ENCODE measurements at places on chromosomes 13 and 19.

DNA sequence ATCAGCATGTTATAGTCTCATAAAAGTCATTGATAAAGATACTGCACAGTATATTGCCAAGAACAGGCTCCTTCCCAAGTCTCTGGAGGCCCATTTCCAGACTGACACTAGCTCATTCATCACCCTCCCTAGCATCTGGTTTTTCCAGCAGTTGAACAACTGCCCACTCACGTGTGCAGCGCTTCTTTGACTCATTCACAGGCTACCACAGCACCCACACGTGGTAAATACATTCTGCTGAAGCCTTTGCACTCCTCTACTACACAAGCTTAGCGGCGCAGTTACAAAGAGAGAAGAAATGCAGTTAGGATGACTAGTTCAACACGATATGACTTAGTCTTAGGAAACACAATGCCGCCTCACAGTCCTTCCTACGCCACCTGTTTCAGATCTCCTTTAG is 87.7 kb downstream of the DOCK9 start:
- DNase-seq, result no peak

GRCh38 chr19:48367855-48368254 is 3.7 kb downstream of the SYNGR4 start:
- no peak for DNase-seq

- no peak for DNase-seq
These were observed 112.6 kb downstream of the KCNRG start for GRCh38 chr13:50127726-50128291.

GRCh38 chr13:65260946-65261891 is 1968.9 kb downstream of the PCDH9 start:
- no peak for DNase-seq

DNA sequence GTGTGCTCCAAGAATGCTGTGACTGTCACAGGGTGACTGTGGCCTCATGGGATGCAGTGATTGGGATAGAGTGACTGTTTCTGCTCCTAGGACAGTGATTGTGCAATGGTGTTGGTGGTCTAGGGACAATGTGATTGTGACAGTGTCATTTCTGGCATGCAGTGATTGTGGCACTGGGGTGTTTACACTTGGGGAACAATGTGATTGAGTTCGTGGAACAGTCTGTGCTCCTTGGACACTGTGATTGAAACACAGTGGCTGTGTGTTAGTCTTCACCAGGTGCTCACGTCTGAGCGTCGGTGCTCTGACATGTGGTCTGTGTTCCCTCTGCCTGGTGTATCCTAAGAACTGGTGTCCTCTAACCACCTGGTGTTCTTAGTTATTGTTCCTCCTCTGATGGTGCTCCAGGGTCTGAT is 1.7 kb downstream of the PDE4A start:
- no peak for DNase-seq

- DNase-seq, result no peak
These were observed 32.2 kb downstream of the RFX2 start for GRCh38 chr19:6078068-6078467.

DNA sequence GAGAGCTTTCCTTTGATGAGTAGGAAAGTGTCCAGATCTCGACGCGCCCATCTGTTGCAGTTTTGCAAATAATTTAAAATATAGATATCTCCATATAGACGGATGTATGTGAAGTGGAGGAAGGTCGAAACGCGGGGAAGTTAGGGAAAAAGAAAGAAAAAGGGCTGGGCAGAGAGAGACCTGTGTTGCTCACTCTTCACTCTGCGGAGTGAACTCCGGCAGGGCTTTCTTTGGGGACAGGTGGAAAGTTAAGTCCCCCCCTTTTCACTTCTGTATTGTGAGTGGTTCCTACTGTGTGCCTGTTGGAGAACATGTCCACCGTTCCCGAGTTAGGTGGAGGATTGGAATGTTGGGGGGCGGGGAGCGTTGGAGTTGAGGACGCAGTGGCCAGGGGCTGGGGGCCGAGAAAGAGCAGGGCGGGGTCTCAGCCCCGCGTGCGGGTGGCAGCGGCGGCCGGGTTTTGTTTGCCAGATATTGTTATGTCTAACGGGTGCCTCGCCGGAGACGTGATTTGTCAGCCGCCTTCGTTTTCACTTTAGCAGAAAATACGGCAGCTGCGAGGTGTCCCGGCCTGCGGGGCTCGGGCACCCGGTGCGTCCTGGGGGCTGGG is 145.1 kb upstream of the ZNF536 start:
- no peak for DNase-seq

GRCh38 chr13:112053167-112053743 is 13.7 kb upstream of the SOX1 start:
- DNase-seq, result no peak

GRCh38 chr19:39297931-39298634 is 1.9 kb downstream of the IFNL1 start:
- no peak for DNase-seq

DNA sequence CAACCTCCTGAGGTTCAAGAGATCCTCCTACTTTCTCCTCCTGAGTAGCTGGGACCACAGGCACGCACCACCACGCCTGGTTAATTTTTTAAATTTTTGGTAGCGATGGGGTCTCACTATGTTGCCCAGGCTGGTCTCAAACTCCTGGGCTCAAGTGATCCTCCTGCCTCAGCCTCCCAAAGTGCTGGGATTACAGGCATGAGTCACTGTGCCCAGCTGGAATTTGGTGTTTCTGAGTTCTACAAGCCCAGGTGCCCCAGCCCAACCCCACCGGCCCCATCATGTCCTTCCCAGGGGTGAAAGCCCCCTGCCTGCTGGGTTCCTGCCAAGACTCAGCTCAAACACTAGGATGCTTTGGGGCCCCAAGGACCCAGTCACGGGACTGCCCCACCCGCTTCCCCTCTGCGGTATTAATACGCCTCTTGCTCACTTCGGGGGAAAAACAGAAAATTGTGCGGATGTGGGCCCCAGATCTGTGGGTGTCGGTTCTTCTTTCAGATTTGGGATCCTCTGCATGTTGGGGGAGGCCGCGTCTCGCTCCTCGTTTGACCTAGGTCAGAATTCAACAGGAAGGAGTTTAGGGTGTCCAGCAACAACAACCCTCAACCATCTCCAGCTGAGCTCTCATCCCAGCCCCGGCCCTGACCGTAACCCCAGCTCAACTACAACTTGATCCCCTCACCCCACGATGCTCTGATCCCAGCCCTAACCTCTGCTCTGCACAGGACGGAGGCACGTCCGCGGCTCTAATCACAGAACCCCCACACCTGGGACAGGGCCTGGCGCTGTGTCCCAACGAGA is 3.7 kb upstream of the FCER2 start:
- peak; percentile 69 for DNase-seq

- no peak for DNase-seq
These were observed 3.2 kb upstream of the PVR start for GRCh38 chr19:44640518-44640917.

- DNase-seq, result no peak
These were observed 49.6 kb downstream of the DOCK9 start for GRCh38 chr13:98927951-98928927.

- no peak for DNase-seq
These were observed 800 bp downstream of the ETFB start for GRCh38 chr19:51365211-51365964.

DNA sequence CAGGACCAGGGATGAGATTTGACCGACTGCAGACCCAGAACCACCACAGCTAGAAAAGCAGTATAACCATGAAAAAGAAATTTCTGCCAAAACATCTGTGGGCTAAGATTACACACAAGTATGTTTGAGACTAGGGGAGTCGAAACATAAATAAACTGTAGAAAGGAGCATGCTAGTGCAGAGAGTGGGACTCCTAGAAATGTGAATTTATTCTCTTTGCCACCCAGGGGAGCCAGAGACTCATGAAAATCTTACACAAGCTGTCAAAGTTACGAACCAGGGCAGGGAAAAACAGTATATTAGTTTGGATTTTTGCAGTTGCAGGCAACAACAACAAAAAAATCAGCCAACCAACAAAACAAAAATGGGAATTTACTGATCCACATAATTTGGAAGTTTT is 12.3 kb upstream of the HSPH1 start:
- DNase-seq, result no peak

DNA sequence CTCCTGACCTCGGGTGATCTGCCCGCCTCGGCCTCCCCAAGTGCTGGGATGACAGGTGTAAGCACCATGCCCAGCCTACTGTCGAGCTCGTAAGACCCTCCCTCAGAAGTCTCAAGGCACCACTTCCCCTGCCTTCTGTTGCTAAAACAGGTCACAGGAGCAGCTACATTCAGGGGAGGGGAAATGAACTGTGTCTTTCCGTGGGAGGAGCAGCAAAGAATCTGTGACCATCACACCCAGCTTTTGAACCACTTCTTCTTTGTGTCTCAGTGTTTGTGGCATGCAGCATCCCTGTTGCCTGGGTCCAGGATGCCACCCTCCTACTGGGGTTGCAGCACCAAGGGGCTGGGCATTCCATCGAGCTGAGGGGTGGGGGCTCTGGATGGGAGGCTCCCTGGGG is 7.7 kb upstream of the CSNK1G2 start:
- peak; percentile 46 for DNase-seq

- DNase-seq, result no peak
These were observed 15.6 kb upstream of the LHFPL6 start for GRCh38 chr13:39618561-39618960.

GRCh38 chr19:18660939-18661670 is 22.4 kb upstream of the CRTC1 start:
- no peak for DNase-seq

- DNase-seq, result no peak
These were observed 11.5 kb downstream of the SPACA6 start for GRCh38 chr19:51704626-51705025.

DNA sequence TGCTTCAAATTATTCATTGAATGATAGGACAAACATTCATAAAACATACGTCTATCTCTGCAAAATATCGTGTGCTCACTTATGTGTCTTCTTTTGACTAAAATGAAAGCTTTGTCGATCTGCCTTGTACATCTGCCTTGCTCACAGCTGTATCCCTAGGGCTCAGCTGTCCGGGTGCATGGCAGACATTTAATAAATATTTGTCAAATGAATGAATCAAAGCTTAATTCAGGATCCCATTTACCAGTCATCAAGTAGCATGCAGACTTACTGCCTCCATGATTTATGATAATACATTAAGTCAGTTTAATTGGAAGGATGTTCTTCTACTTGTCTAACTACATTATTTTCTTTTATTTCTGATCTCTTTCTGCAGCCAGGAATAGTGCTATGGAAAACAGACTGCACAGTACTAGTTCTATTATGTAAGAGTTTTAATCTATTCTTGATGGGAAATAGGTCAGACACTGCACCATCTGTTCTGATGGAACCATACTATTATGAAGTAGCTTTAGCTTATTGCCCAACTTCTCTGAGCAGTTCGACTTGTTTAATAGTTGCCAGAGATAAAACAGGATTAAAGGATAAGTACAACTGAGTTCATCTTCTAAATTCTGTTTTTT is 13.2 kb downstream of the SLC46A3 start:
- DNase-seq, result no peak
